Activated CD4-positive, alpha-beta T cell treated with anti-CD3 and anti-CD28 coated beads for 4 hours (primary cell): ENCODE measurements at places on chromosomes 5 and 9.

DNA sequence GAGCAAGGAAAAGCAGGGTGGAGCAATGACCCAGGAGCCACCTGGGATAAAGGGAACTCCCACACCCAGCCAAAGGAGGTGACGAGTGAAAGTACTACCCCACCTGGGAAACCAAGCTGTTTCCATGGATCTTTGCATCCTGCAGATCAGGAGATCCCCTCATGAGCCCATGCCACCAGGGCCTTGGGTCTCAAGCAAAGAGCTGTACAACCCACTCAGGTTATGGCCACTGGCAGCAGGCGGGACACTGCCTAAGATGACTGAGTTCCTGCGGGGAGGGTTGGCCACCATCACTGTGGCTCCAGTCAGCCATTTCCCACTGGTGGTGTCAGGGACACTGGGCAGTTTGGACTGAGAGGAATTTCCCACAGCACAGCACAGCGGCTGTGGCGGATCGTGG, 225.7 kb downstream of the CDH9 start:
- DNase-seq, result no peak

DNA sequence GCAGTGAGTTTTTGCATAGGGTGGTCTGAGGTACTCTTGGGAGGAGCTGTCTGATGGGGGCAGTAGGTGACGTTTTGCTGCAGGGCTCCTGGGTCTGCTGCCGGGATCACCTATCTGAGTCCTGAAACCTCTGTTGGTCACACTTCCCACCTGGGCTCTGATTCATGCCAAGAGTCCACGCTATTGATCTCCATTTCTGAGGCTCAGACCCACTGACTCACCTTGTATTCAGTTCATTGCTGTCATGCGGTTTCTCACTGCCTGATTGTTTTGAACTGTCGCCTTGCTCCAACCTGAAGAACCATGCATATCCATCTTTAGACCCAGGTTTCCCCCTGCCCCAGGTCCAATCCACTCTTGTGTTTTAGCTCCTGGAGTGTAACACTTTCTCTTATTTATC, 101.3 kb downstream of the NPR3 start:
- DNase-seq, result no peak

- DNase-seq, result no peak
Observed at GRCh38 chr5:135395866-135396265, 3.2 kb downstream of the MACROH2A1 start.

GRCh38 chr9:110980261-110980660, 58.0 kb downstream of the LPAR1 start:
- DNase-seq, result no peak

DNA sequence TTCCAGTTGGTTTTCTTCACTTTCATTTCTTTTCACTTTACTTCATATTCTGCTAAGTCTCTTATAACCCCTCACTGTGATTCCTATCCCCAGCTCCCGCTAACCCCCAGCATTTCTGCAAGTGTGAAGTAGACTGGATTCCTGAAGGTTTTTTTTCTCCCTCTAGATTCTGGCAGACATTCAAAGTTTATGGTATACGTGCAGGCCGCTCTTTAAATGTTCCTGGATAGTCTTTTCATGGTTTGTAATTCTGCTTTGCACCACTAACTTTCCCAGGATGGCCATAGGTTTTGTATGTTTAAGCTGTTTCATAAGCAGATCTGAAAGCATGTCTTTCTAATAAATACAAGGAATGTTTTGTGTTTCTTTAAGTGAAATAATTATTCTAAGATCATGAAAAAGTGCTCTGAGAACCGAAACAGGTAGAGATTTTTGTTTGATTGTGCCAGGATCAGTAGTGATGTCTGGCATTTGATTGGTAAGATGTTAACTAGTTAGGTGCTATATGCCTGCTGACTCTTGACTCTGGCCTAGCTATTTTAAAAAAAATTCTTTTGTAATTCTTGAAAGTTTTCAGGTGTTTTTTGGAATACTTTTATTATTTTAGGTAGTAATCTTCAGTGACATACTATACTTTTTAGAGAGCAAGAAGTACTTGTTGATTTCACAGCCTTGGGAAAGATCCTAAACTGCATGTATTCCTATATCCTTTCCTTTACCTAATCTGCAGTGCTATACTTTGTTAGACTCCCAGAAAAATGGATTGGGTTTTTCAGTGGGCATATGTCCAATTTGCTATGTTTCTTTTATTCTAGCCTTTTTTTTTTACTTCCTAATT, 29.7 kb downstream of the CNOT6 start:
- DNase-seq, result no peak

DNA sequence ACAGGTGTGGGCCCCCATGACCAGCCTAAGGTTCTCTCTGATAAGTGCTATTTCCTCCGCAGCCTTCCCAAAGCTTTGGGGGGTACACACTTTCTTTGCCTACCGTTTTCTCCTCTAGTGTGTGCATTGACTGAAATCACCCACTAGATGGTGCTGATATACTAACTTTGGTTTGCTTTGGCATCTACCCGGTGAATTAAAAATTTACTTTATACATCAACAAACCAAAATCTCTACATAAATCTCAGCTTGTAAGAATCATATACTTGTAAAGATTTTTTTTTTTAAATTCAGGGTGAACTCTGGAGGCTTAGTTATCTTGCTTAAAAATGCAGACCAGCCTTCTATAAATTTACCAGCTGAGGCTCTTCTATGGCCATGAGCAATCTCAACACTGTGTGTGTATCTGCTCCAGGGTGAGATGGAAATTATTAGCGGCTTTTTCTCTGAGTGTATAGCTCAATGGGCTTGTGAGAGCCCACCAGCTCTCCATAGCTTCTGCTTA, 475.7 kb upstream of the TNC start:
- no peak for DNase-seq

DNA sequence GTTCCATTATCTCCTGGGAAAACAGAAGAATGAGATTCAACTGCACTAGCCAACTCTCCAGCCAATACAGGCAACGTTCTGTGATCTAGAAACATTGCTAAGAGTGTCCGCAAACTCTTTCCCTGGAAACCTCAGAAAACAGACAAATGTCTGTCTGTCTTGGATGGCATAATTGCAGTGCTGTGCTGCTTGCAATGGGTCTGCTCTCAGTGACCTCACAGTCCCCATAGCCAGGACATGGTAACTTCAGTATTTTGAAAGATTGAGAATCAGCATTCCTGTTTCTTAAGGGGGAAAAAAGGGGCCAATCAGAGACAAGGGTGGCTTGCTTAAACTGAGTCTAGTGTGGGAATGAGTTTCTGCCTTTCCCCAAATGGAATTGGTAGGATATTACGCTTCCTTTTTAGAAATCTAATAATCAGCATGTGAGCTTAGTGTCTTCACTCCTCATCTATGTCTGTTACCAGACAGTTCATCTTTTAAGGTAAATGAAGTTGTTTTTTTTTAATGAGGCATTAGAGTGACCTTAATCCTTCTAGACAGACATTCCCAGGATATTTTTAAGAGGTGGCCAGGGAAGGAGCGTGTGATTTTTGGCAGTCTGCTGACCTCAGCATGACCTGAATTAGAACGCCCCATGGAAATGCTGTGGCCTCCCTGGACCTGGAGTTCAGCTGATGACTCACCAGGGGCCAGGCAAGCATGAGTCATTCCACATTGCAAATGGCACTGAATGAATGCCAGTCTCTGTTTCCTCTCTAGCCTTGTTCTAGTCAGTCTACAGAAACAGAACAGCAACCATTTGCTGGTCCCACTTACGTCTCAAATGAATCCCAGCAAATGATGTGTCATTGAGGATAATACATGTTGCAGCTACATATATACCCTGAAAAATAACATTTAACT, 210.2 kb upstream of the ACTBL2 start:
- peak; percentile 7 for DNase-seq

DNA sequence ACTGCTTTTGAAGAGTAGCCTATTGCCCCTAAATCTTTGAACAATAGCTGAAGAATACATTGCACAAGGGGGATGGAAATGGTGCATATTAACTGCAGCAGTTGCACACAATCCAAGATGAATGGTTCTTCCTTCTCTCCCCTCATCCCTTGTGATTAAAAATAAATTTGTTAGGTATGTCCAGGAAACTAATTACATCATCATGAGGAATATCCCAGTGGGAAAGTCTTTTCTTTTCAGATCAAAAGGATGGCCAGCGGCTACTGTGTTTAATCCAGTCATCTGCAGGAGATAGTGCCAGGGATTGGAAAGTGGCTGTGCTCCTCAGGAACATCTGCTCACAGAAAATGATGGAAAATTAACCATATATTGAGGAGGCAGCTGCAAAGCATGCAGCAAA, 508.4 kb upstream of the SEMA6A start:
- no peak for DNase-seq

- no peak for DNase-seq
Observed at GRCh38 chr5:173488144-173488543, 128.3 kb downstream of the BOD1 start.

DNA sequence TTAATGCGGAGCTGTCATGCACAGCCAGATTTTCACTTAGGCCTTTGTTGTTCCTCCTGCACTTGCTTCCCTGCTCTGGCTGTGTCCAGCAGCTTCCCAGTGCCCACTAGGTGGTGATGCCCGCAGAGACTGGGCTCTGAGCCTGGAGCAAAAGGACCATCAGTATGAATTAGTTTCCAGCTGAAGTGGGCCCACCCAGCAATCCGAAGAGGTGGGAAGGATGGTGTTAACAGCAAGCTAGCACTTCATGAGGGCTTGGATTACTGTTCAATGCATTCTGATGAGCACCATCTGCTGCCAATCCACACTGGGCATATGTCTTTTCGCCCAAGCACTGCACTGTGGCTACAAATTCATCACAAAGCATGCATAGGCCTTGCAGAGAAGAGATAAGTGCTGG, 459.1 kb downstream of the SPOCK1 start:
- DNase-seq, result no peak

GRCh38 chr9:124251605-124252378, 6.0 kb upstream of the NEK6 start:
- DNase-seq, result no peak

DNA sequence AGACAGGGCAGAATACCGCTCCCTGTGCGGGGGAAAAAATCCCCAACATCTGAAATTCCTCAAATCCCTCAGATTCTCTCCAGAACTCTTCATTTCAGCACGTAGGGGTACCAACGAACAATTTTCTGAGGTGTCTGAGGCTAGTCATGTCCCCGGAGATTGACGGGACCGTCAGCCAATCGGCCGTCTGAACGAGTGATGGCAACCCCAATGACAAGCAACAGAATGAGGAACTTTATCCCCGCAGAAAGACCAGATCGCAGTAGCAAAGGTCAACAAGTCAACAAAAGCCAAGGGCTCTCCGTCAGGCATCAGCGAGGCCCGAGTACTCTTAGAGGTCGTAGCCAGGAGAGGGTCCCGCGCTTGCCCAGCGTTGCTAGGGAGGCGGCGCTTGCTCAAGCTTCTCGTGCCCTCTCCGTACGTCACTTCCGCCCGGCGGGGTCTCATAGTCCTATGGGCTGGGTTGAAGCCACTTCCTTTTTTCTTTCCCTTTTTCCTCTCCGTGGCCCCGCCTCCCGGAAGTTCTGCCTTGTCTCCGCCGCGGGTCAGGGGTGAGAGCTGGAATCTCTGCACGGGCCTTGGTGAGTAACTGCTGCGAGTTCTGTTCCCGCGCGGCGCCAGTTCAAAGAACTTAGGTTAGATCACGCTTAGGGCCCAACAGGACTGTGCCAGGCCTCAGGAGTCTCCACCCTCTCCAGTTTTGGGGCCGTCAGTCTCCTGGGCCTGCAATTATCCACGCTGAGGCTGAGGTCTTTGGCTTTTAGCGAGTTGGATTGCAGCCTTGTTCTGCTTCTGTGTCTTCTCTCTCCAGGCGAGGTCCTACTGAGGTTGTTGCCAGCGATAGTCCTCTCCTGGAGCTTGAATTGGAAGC, at the start of gene RNF20:
Gene RNF20 (plus strand): TSS at position 520 of the 871 bp plus-strand sequence. CDS start 1,571 bp downstream, outside the sequence.
- peak; percentile 100 for DNase-seq

DNA sequence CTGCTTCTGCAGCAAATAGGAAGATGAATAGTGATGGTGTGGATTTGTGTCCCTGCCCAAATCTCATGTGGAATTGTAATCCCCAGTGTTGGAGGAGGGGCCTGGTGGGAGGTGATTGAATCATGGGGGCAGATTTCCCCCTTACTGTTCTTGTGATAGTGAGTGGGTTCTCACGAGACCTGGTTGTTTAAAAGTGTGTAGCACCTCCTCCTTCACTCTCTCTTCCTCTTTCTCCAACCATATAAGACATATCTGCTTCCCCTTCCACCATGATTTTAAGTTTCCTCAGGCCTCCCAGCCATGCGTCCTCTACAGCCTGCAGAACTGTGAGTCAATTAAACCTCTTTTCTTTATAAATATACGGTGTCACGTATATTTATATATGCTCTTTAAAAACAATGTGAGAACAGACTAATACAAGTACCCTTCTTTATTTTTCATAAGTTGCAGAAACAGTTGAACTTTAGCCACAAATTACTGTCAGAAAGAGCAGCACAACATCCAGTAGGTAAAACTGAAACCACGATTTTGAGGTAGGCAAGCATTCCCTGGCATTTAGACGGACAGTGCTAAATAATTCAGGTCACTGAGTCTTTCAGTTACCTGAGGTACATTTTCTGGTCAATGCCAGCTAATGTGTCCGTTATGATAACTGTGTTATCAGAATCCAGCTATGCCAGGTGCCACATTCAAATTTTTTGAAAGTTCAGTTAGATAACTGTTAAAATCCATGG, 79.3 kb upstream of the SPEF2 start:
- no peak for DNase-seq

DNA sequence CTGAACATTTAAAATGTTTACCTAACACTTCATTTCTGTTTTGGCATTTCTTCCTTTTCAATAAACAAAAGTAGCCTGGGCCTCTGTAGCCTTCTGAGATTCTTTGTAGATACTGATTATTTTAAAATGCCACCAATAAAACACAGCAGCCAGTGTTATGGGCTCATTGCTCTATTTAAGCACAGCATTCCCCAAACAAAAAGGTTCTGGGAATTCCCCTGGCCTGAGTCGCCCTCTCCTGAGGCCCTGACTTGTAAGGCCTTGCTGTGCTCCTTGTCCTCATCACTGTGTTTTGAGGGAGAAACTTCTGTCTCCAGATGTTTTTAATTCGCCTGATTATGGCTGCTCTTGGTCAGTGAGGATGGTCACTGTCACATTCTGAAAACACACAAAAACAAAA, 33.0 kb upstream of the CTXN3 start:
- no peak for DNase-seq

- DNase-seq, result no peak
Observed at GRCh38 chr5:100584889-100585288, 49.7 kb downstream of the FAM174A start.

DNA sequence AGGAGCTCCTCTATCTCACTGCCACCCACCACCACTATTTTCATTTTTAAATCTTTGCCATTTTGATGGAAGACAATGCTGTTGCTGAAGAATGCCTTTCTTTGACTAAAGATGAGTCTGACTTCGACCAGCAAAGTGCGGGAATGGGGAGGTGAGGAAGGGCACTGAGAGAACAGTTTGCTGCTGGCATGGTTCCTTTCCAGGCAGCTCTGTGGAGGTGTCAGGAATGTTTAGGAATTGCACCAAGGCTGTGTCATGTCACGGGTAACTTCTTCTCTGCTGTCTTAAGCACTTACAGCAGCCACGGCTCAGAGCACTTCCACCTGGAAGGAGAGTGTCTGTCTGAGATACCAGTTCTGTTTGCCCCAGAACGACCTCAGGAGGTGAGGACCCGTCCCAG, 41.4 kb upstream of the SHB start:
- DNase-seq, result no peak

- no peak for DNase-seq
Observed at GRCh38 chr9:106963684-106964083, 100.7 kb downstream of the ZNF462 start.

- no peak for DNase-seq
Observed at GRCh38 chr5:140548791-140549190, 1.3 kb downstream of the EIF4EBP3 start.
